ENCODE measurements at places on chromosomes 16 and 17. TPM values are rescaled to one million over a fixed set of nuclear protein-coding genes. Genes with fewer than 3 reads are reported as not detected.

The TEX19 gene
- 2.1 TPM for total RNA-seq

The HOXB1 gene
- not detected for total RNA-seq

The ITGA2B gene
- 7.6 TPM for total RNA-seq

The VPS35 gene
- total RNA-seq = 115 TPM

The KCNG4 gene
- not detected for total RNA-seq

The TSNAXIP1 gene
- 1.2 TPM for total RNA-seq

The SP6 gene
- total RNA-seq = 10.8 TPM

The MYOCD gene
- total RNA-seq = not detected

The HSF5 gene
- not detected for total RNA-seq

The KRTAP4-9 gene
- total RNA-seq = not detected

The TAT gene
- 0.91 TPM for total RNA-seq

The PSME3 gene
- 163 TPM for total RNA-seq

The LITAFD gene
- total RNA-seq = not detected

The MEOX1 gene
- total RNA-seq = not detected

The CA7 gene
- total RNA-seq = not detected

The FOXN1 gene
- not detected for total RNA-seq

The TLCD3A gene
- 26.0 TPM for total RNA-seq

The ZNF174 gene
- total RNA-seq = 8.2 TPM

The C17orf78 gene
- not detected for total RNA-seq

The KRT40 gene
- not detected for total RNA-seq

The ADAD2 gene
- not detected for total RNA-seq

The ST6GALNAC1 gene
- not detected for total RNA-seq

The SLC22A31 gene
- total RNA-seq = 53.7 TPM

The ABCC11 gene
- total RNA-seq = 0.54 TPM

The HYDIN gene
- not detected for total RNA-seq

The LRRC75A gene
- total RNA-seq = 2.3 TPM

The PRSS33 gene
- total RNA-seq = not detected

The TEKT1 gene
- not detected for total RNA-seq

The OR4D1 gene
- total RNA-seq = not detected

The IRX6 gene
- not detected for total RNA-seq

The ZG16 gene
- 0.07 TPM for total RNA-seq

The EARS2 gene
- total RNA-seq = 35.6 TPM

The CD300LG gene
- total RNA-seq = not detected

The ALDH3A1 gene
- 0.86 TPM for total RNA-seq

The GINS2 gene
- 53.3 TPM for total RNA-seq

The KRT36 gene
- total RNA-seq = not detected

The KCTD11 gene
- 5.4 TPM for total RNA-seq

The XAF1 gene
- total RNA-seq = 0.25 TPM

The GAS2L2 gene
- not detected for total RNA-seq

The ABCA5 gene
- total RNA-seq = 6.8 TPM

The KRT27 gene
- not detected for total RNA-seq

The CAPNS2 gene
- total RNA-seq = not detected

The PRKAR1A gene
- total RNA-seq = 295 TPM

The KRT12 gene
- total RNA-seq = not detected

The SNX20 gene
- total RNA-seq = 0.07 TPM

The BHLHA9 gene
- total RNA-seq = not detected

The OTOA gene
- total RNA-seq = not detected

The FBXW10B gene
- total RNA-seq = 1.2 TPM

The KLHL10 gene
- not detected for total RNA-seq

The ENPP7 gene
- not detected for total RNA-seq

The EXOC7 gene
- 114 TPM for total RNA-seq

The CX3CL1 gene
- 0.15 TPM for total RNA-seq

The RGS9 gene
- total RNA-seq = 8.6 TPM

The RUNDC3A gene
- 0.61 TPM for total RNA-seq

The RRAD gene
- total RNA-seq = 2.2 TPM

The LCAT gene
- total RNA-seq = 17.6 TPM

The HSD17B1 gene
- 1.4 TPM for total RNA-seq

The PYDC1 gene
- not detected for total RNA-seq

The ATP1B2 gene
- not detected for total RNA-seq

All from HCT116 (cell line).